ENCODE measurements at places on chromosomes 6 and 20.

DNA sequence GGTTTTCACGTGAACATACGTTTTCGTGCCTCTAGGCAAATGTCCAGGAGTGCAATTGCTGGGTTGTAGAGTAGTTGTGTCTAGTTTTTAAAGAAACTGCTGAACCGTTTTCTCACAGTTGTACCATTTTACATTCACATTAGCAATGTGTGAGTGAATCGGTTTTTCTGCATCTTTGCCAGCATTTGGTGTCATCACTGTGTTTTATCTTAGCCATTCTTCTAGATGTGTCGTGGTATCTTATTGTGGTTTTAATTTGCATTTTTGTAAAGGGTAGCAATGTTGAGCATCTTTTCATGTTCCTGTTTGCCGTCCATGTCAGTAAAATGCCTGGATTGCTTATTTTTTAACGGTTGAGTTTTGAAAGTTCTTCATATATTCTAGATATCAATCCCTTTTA lies 10.2 kb downstream of the DOK5 start:
- DNase-seq: no peak

DNA sequence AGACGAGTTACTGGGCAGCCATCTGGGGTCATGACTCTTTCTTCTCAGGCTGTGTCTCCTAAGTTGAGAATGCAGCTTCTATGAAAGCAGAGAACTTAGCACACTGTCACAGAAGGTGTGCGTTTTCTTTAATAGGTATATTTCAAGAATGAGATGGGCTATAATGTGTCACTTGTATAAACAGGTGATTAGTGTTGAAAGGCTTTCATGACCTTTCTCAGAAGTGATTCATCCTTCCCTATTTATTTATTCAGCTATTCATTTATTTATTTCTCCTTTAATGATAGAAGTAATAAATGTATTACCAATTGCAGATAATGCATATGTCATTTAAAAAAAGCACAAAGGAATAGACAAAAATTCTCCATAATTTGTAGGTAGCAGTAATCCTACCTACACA lies 157.2 kb upstream of the COL21A1 start:
- DNase-seq: no peak

DNA sequence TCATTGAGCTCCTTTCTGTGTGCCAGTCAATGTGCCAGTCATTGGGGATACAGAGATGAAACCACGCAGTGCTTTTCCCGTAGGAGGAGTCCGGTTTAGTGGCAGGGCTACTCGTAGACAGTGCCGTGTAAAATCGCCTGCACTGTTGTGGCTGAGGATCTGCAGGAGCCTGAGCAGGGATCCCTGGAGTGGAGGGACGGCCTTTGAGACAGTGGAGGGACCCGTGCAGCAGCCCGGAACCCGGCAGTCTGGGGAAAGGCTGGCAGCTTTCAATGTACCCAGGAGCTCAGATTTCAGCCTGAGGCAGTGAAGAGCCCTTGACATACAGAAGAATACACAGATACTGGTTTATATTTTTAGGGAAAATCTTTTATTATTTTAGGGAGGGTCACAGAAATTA lies 203.3 kb downstream of the ARID1B start:
- no peak for DNase-seq

GRCh38 chr6:165599121-165599520 lies 63.9 kb downstream of the PDE10A start:
- no peak for DNase-seq

- DNase-seq: peak; percentile 51
Measured at GRCh38 chr6:107114926-107115694, at the start of gene BEND3. BEND3 (minus strand) TSS chr6:107115515; CDS start chr6:107099285, 16,230 bp downstream.

- no peak for DNase-seq
Measured at GRCh38 chr20:23047001-23047737, 2.3 kb downstream of the THBD start.

DNA sequence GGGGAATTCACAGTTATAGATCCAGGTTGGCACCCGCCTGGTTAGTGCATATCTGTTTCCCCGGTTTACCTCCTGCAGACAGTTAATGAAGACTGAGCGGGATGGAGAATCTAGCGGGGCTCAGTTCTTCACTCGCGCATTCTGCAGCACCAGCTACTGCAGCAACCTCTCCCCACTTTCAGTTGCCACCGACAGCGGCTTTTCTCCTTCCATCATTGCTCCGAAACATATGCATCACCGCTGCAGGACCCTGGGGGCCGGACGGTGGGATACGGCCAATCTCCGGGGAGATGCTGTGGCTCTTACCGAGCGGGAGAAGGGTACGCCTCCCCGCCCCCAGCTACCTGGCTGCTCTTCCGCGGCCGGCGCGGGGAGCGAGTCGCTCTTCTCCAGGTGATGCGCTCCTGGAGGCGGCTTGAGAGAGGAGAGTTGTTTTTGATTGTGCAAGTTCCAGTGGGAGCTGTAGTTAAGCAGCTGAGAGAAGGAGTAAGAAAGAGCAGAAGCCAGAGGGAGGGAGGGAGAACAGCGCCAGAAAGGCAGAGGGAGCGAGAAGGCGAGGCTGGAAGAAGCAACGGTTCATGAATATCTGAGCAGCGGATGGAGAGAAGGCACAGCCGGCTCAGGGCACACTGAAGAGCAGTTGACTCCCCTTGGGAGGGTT lies at the start of gene SGK1:
SGK1 (minus strand) TSS at position 642 of the 661 bp plus-strand sequence. CDS start 652 bp downstream, outside the sequence.
- DNase-seq: no peak

GRCh38 chr6:31717499-31718222 lies 2.5 kb downstream of the LY6G6D start:
- DNase-seq: no peak

GRCh38 chr6:138896104-138896756 lies 91.8 kb downstream of the REPS1 start:
- no peak for DNase-seq

DNA sequence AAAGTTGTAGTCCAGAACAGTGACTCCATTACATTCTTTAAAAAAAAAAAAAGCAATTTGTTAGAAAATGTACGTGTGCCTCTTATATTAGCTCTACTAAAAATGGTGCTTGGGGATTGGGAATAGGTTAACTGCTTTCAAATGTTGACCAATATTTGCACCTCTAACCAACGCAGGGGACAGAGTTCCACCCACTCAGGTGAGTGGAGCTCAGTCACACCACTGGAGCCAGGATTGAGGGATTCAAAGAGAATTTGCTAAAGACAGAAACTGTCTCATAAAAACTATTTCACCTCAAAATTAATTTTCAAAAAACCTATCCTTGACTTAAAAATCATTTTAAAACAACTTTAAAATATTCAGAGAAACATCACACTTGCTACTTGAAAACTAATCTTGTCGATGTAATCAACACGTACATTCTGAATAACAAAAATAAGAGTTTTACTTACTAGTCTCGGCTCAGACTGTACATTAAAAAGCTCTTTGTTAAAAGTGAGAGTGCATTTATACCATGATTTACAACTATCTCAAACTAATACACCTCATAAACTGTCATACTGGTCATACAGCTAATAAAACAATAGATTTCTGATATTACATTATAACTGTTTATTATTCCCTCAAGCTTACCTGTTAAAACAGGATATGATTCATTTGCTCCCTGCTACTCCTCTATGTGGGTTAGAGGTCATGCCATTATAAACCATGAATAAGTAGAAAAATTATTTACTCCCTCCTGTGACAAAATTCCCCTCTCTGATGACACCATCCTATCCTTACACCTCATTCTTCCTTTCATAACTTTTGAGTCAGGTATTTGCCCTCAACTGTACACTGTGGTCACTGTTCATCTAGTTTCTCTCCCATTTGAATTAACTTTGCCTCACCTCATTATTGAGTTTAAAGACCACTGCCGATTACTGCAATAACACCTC lies 88.6 kb downstream of the PDE10A start:
- no peak for DNase-seq

DNA sequence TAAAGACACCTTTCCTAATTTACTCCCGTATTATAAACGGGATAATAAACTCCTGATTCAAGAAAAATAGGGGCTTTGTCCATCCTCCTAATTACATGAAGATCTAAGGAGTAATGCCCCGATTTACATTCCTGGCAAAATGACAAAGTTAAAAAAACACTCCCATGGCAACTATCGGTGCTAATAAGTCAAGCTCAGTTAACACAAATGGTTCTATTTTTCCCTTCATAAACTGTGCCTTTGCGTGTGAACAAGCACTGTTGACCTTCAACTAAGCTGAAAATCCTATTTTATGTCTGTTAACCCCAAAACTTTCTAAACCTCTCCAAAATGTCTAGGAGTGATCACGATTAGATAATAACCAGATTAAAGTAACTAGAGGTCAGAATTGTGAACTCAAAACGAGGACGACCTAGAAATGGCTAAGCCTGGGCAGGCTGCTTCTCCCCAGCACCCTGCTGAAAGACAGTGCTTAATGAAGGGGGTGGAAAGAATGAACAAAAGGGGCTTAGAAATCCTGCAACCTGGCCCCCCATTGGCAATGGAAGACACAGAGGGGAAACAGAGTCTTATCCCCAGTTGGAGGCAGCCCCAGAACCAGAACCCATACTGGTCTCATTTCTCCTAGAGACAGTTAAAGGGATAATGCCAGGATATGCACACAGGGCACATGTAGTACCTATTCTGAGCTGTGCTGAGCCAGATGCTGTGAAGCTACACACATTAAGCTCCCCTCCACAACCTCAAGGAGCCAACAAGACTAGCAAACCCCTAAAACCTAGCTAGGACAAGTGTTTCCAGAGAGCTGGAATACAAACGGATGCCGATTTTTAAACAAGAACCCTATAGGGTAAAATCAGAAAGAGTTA lies 23.0 kb downstream of the SLC23A2 start:
- DNase-seq: no peak

DNA sequence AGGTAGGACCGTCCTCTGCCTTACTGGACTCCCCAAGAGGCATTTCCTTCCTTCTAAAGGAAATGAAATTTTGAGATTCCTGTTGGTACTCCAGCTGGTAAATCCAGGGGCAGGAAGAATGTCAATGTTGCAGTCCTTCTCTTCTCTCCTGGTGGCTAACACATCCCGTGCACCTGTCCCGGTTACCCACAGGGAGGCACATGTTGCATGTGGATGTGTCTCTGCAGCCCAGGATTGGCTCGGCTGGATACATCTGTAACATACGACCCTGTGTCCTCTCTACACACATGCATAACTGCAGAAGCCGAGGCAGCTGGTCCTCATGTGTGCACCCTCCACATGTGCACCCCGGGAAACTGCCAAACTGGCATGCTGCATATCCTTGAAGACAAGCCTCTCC lies 1.3 kb upstream of the LRFN2 start:
- no peak for DNase-seq

GRCh38 chr20:60727425-60727824 lies 524.6 kb upstream of the CDH4 start:
- no peak for DNase-seq

DNA sequence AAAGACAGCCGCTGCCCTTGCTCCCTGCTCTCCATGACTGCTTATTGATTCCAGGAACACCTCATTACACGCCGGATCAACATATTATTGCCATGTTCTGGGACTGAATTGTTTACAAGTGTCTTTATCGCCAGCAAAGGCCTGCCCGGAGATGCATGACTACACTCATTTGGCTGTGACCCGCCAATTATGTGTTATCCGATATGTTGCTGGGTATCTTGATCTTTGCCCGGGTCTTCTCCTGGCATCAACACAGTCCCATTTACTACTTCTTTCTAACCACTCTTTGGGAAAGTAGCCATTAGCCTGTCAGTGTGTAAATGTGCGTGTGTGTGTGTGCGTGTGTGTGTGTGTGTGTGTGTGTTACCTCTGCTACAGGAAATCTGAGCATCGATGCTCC lies 15.4 kb downstream of the LINC00237 start:
- DNase-seq: no peak

DNA sequence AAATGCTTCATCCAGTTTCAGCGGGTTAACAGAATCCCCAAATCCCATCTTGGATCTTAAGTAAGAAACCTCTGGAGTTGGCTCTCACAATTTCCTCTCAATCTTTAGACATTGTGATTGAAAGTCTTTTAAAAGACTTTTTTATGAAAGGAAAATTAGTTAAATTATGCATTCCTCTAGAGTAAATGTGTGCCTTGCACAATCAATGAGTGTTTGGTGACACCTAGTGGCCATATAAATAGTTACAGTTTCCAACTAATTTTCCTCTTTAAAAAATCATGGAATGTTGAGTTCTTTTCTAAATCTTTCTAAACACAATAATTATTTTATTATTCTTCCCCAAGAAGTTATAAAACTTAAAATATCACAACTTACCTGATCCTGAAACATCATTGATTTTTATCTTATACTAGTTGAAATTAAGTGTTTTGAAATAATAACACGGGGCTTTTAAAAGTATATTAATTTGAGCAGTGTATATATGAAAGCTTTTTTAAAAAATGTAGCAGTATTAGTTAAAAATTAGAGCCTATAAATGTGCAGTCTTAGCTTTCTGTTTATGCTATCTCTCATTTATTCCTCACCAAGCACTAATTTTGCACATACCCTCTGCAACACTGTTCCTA lies 66.4 kb downstream of the PKHD1 start:
- DNase-seq: no peak

DNA sequence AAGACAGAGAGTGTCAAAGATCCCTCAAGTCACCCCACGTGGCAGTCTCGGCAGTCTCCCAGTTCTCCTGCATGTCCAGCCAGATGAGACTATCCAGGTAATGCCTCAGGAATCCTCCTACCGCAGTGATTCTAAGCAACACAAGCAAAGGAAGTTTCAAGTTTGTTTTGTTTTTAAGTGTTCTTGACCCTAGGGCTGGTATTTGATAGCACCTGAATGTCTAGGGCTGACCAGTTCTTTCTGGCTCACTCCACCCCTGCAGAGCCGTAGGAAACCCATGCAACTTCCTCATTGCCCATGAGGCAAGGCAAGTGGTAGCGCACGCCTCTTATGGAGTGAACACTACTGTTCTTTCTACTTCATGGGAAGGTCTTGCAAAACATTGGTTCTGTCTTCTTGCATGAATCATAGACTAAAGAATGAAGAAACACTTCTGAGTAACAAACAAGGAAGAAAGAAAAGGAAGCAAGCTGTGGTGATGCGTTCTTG lies 24.8 kb upstream of the FOXQ1 start:
- DNase-seq: no peak

DNA sequence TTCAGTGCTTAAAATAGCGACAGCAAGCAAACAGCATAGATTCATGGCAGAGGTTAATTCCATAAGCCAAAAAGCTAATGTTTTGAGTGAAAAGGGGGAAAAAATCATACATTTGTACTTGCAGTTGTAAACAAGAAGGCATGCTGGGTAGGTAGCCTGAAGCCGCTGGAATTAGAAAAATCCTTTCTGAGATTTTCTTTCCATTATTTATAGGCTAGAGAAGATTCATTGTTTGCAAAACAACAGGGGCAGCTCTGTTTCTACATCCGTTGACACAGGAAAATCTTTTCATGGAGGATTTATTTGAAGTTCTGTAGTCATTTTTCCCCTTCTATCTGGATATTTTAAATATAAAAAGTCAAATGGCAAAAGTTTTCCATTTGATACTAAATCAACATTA lies 843.9 kb downstream of the QKI start:
- DNase-seq: no peak
